Caudate nucleus (tissue), 63 donors: ENCODE measurements at places on chromosomes 5 and 9.

DNA sequence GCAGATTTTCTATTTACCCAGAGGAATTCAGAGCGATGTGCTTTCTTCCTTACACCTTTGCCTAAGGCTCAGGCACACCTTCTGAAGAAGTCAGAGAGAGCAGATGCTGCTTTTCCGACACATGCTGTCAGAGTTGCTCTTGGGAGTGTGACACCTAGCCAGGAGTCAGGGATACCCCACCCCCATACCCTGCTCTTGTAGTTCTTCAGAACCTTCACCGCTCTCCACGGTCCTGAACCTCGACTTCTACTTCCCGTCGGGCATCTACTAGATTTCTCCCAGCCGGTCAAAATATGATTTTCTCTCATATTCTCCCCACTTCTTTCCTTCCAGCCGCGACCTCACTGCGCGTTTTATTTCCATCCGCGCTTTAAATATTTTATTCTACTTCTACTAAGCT lies 1.7 kb downstream of the GRIN3A start:
- no peak for DNase-seq

GRCh38 chr5:42948961-42949347 lies 91.2 kb downstream of the ANXA2R start:
- no peak for DNase-seq

DNA sequence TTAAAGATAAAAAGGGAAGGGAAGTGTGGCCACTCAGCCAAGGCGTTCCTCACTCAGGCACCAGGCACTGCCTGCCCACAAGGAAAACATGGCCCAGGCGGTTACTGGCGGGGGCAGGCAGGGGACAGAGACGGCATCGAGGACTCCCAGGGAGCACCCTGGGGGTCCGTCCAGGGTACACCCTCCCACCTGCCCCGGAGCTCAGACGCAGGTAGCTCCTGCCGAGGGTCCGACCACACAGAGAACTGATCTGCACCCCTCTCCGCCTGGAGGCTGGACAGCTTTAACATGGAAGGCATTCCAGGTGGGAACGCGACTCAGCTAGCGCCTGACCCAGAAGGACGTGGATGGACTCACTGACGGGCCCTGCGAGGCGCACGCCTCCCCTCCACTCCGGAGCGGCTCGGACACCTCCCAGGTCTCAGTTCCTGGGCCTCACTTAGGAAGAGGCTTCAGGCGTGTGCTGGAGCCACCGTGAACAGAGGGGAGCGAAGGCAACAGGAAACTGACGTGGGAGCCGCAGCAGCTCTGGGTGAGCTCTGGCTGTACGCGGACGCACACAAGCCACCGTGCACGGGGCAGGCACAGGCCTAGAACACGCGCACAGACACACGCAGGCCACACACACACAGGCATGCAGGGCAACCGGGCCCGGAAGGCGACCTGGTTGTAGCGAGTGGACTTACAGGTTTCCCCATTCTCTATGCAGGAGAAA lies 47.5 kb downstream of the NKD2 start:
- DNase-seq = no peak

DNA sequence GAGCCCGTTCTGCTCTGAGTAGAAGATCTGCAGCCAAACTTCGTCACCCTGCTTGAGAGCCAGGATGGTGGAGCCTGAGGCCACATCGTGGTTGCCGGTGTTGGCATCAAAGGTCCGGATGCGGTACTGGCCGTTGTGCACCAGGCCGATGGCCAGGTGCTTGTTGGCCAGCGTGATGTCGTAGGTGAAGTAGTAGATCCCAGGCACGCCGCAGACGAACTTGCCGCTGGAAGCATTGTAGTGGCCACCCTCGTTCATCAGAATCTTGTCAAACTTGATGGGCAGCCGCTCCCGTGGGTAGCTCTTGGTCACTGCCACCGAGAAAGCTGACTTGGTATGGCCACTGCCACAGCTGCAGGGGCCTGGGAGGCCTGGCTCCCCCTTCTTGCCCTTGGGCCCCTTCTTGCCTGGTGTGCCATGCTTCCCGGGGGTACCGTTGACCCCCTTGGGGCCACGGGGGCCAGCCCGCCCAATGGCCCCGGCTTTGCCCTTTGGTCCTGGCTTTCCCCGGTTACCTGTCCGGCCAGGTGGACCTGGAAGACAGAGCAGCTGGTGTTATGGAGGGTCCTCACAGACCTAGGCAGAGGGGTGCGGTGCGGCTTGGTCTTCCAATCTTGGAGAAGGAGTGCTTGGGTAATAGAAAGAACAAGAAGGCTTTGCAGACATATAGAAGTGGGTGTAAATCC lies 21.0 kb downstream of the C1QTNF2 start:
- DNase-seq = no peak

DNA sequence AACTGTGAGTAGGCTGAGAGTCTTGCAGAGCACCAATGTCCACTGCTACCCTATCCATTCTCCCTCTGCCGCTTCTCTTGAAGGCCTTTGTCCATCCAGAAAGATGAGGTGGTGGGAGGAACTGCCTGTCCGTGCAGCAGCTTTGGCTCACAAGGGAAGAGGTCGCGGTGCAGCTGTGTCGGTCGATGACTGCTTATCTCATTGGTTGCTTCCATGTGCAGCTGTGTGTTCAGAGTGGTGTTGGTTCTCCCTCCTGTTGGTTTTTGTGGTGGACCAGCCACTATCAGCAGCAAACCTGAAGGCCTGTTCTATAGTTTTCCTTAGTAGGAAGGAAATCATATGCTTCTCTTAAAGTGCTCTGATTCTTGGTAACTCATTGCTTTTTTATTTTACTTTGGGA lies 40.7 kb downstream of the SPTAN1 start:
- DNase-seq = no peak

DNA sequence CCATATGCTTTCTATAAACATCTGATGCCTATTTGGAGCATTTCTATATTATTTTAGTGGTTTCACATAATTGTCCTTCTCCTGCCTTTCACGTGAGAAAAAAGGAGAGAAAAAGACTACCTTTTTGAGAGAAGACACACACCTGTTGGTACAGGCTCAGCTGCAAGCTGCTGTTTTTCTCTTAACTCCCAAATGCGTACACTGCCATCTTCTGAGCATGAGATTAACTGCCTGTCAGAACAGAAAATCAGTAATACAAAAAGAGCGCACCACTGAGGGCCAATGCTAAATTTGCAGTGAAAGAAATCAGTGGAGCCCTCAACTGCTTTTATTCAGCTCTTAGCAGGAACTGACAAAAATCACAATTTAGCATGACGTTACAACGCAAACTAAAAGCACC lies 54.9 kb downstream of the WDR41 start:
- no peak for DNase-seq

DNA sequence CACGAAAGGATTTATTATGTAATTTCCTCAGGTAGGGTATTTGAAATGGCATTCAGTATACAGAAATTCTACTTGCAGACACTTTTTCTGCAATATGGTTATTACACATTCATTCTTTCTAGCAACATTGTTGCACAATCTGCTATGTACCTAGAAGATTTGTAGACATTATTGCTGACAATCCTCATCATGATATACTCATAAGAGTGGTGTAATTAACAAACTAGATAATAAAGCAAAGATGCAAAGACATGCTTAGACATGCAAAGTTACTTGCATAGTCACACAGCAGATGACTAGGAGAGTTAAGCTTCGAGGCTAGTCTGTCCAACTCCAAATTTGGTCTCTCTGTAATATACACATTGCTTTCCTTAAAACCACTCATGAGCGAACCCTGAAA lies 317.1 kb downstream of the ASTN2 start:
- DNase-seq = no peak
